ENCODE measurements at places on chromosomes 16 and 17.
A peak's percentile ranks its signal among the peaks of the same experiment; 100 is the strongest.

DNA sequence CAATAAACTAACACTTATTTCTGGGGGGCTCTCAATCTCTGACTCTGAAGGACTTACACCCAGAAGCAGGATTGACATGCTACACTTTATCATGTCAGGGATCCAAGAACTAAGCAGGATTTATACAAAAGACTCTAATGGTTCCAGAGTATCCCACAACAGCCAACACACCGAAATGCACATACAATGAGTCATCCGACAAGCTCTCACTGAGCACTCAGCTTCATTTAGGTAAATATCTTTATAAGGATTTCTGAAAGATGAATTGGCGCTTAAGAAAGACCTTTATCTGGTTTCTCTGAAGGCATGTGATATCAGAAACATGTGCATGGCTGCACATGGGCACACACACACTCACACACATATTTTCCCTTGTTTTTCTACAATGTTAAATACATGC lies 77.2 kb downstream of the TOX3 start:
- no peak for DNase-seq

- DNase-seq, result no peak
These were observed 38.4 kb upstream of the VWA3A start for GRCh38 chr16:22053921-22054341.

- DNase-seq, result no peak
These were observed 20.8 kb downstream of the DCUN1D3 start for GRCh38 chr16:20879175-20880040.

DNA sequence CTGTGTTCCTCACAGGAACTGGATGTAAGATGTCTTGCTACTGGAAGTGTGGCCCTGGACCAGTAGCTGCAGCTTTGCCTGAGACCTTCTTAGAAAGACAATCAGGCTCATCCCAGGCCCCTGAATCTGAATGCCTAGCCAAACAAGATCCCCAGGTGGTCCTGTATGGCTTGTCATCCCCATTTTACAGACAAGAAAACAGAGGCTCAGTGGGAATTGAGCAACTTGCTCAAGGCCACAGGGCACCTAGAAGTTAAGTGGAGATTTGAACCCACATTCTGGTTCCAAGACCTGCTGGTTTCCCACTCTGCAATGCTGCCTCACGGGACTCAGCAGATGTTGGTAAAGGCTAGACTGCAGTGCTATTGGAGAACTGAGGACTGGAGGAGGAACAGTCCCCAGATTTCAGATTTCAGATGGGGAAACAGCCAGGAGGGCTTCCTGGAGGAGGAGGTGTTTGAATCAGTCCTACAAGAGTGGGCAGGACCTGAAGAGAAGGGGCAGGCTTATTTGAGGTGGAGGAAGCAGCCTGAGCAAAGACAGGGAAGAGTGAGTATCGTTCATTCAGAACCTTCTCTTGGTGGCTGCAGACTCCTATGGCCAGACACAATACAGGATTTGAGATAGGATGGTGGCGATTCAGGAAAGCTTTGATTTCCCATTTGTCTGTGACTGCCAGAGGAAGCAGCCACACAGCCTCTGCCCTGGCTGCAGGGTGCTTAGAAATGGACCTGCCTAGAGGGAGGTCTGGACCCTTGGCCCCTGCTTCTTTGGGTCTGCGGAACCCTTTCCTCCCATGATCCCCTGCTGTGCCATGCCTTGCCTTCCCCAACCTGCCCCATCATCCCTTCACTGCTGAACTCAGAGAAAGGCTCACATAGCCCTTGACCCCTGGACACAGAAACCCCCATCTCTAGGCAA lies 233.4 kb upstream of the NLRP1 start:
- no peak for DNase-seq

DNA sequence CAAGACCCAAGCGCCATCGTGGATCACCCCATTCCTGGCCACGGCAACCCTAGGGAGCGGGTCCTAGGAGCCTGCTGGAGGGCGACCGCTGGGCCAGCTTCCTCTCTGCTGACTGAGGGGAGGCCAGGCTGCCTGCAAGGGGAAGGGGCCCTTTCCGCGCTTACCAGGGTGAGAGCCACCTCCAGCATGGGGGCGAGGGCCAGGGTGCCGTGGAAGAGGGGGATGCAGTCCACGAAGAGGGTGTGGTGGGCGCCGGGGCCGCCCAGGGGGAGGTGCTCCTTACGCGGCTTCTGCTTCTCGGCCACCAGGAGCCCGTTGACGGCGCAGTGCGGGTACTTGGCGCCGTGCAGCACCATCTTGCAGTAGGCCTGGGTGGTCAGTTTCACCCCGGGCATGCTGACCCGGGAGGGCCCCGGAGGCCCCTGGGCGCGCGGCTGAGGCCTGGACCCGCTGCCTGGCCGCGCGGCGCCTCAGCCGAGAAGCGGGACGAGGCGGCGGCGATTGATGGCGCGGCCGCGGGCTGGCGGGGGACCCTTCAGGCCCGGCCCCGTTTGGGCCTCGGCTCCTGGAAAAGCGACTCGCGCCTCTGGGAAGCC lies 345 bp downstream of the EMC8 start:
- no peak for DNase-seq

DNA sequence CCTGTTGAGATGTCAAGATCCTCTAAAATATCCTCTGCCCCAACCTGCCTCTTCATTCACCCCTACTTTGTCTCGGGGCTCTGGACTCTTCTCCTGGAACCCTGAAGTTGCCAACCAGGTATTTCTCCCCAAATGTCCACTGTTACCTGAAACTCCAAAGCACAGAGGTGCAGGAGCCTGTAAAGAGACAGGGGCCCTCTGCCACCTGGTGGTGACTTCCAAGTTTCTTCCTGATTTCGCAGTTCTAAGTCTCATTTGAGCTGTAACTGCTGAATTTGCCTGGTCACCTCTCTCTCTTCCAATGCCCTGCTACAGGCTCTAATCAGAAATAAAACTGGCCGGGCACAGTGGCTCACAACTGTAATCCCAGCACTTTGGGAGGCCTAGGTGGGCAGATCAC lies 77.1 kb upstream of the RCVRN start:
- DNase-seq, result no peak

- no peak for DNase-seq
These were observed 129.9 kb downstream of the RAP1GAP2 start for GRCh38 chr17:2926019-2926650.

- DNase-seq, result no peak
These were observed 35.7 kb downstream of the TMC6 start for GRCh38 chr17:78092794-78093324.

- no peak for DNase-seq
These were observed 2.9 kb upstream of the KRT16 start for GRCh38 chr17:41615454-41615853.

DNA sequence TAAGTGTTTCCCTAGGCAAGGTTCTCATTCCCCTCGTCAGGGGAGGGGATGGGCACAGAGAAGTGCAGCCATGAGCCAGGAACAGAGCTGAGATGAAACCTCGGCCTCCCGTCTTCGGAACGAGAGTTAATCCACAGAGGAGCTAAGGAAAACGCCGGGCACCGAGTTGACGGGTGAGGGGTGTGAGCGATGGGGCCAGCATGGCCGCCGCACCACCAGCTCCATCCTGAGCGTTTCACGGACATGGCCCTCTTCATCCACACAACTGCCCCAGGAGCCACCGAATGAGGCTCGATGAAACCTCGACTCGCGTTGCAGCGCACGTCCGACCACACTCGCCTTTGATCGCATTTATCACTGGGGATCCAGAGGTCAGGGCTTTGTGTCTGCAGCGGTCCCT lies 21.5 kb downstream of the CA5A start:
- no peak for DNase-seq

GRCh38 chr17:11909348-11909747 lies 87.9 kb downstream of the ZNF18 start:
- DNase-seq, result peak; percentile 22

DNA sequence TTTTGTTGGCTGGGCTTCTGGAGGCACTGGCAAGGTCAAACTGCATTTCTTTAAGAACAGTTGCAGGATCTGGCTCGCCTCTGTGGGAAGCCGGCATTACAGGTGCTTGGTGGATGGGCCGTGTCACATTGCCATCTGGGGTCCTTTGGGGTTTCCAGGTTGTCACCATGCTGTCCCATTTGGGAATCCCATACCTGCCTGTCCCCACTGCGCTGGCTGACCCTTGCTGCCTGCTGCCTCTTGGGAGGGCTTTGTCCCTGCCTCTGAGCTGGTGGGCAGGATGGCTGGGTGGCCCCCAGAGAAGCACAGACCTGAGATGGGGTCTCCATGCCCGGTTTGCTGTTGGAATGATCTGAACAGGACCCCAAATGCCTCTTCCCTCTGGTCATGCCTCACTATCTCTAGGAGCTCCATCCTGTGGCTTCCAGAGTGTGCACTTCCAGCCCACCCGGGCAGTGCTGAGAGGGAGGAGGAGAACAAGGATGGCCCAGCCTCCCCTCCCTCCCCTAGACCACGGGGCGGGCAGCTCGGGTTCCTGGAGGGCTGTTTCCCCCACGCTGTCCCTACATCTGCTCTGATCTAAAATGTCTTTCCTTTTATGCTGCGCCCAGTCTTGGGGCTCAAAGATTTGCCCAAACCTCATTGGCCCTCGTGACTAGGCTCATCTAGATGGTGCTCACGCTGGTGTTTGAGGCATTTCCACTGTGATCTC lies 28.0 kb downstream of the OR1D5 start:
- no peak for DNase-seq

DNA sequence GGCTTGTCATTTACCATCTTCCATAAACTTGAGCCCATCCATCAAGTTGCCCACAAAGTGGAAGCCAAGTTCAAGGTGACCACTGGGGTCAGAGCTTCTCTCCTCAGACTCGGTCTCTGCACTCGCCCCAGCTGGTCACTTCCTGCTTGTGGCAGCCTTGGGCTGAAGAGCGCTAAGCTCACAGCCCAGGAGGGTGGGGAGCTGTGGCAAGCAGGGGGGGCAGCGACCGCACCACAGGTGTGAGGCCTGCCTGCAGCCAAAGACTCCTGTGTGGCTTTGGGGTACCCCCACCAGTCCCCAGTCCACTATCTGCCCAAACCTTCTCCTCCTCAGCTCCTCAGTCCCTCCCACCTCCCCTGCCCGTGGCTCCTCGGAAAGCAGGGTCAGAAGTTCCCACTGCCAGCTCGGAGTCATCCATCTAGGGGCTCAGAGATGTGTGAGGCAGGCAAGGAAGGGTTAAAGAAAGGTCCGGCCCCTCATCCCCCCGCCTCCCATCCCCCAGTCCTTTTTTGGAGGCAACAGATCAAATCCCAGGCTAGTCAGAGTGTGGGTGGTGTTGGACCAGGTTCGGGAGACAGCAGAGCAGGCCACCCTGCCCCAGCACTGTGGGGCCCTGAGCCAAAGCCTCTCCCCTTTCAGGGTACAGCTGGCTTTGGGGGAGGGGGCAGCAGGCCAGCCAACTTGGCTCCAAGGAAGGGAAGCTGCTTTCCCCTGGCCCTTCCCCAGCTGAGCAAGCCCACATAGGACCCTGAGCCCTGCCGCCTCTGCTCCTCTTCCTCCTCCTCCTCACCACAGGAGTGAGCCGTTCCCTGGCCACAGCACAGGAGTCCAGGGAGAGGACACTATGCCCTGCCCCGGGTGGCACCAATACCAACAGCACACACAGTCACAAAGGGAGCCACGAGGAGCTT lies 3.2 kb downstream of the CSF3 start:
- peak; percentile 22 for DNase-seq

Measured in iPS DF 6.9 (cell line).